Esophagus squamous epithelium (tissue), 5 donors: ENCODE measurements at places on chromosomes 2 and 18. TPM values are rescaled to one million over a fixed set of nuclear protein-coding genes. Genes with fewer than 3 reads are reported as not detected.

- H3K27ac ChIP-seq: no peak overlapping the region
- H3K4me1 ChIP-seq: no peaks in the 10 kb centered on the region
- DNase-seq: no peak
- no peaks in the 10 kb centered on the region for H3K36me3 ChIP-seq
- no peaks in the 10 kb centered on the region for H3K27me3 ChIP-seq
Observed at GRCh38 chr18:7304061-7304370, 73.1 kb downstream of the LRRC30 start.

DNA sequence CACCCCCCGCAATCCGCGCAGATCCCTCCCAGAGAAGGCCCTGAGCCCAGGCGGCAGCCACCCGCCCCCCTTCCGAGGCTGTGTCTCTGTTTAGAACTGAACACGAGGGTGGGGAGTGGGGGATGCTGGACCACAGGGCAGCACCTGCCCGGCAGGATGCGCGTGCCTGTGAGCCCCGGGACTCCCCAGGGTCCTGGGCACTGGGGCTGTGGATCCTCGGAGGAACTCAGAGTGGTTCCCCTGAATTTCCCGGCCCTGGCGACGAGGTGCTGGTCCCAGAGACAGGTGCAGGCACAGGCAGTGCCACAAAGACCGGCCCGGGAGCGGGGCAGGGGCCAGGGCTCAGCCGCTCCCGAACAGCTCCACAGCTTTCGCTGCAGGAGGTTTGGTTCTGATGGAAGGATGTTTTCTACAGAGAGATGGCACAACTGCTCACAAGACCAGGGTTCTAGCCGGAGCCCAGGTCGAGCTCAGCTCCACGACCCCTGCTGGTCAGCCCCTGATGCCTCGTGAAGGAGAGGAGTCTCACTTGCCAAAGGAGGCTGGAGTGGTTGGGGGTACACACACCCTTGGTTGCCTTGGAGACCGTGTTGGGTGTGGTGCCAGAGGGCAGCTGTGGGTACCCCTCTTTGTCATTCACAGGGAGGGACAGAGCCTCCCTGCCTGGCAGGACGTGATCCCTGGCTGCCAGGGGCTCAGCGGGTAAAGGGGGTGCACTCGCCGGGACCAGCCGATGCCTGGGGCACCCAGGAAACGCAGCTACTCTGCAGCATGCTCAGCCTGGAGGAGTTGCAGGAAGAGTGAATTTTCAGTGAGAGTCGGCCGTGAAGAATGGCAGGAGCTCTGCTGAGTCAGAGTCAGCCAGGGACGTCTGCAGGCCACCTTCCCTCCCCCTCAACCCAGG, 4.4 kb upstream of the NEU4 start:
- peaks cover 23% of the 10 kb centered on the region for H3K4me1 ChIP-seq
- peaks cover 6% of the 10 kb centered on the region for H3K27me3 ChIP-seq
- H3K4me3 ChIP-seq: peak overlapping the region; percentile 54
- no peak for DNase-seq
- H3K36me3 ChIP-seq: no peaks in the 10 kb centered on the region

DNA sequence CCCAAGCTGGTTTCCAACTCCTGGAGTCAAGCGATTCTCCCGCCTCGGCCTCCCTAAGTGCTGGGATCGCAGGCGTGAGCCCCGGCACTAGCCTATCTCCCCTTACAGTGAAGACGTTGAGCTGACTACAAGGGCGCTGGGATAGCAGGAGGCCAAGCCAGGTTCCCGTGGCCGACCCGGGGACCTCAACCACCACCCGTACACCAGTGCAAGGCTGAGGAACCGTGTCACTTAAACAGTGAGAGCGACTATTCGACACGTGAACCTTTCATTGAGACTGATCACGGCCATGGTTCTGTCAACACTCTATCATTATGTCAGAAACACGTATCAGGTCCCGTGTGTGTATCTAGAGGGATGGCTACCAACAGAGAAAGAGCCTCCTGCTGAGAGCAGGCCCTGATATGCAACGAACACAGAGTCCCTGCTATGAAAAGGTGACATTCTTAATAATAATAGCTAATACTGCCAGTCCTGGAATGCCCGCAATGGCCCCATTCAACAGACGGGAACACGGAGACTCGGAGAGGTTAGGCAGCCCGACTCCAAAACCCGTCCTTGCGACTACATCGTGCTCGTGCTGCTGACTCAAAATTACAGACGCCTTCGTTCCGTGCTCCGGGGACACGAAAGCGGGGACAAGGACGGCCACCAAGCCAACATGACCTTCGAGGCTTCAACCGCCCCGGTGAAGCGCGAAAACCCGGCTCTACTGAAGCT, 833 bp downstream of the AFG3L2 start:
- H3K27ac ChIP-seq: peak overlapping the region; percentile 96
- H3K4me1 ChIP-seq: peaks cover 24% of the 10 kb centered on the region
- H3K4me3 ChIP-seq: peak overlapping the region; percentile 72
- no peak for DNase-seq
- no peaks in the 10 kb centered on the region for H3K27me3 ChIP-seq

DNA sequence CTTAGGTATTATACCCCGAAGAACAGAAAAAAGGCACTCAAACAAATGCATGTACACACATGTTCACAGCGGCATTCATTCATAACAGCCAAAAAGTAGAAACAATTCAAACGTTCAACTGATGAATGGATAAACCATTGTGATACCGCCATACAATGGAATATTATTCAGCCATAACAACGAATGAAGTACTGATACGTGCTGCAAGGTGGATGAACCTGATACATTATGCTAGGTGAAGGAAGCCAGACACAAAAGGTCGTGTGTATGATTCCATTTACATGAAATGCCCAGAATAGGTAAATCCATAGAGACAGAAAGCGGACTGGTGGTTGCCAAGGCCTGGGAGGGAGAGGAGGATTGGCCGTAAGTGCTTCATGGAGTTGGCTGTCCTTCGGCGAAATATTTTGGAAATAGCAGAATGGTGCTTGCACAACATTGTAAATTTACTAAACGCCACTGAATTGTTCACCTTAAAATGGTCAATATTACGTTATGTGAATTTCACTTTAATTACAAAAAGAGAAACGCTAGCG, 750 bp upstream of the RMP24 start:
- peaks cover 60% of the 10 kb centered on the region for H3K4me1 ChIP-seq
- peak overlapping the region; percentile 69 for H3K4me3 ChIP-seq
- H3K27ac ChIP-seq: peak overlapping the region; percentile 98
- no peak for DNase-seq
- no peaks in the 10 kb centered on the region for H3K36me3 ChIP-seq

- H3K4me3 ChIP-seq: no peak overlapping the region
- no peaks in the 10 kb centered on the region for H3K36me3 ChIP-seq
- H3K4me1 ChIP-seq: peaks cover 11% of the 10 kb centered on the region
Observed at GRCh38 chr2:207284556-207285472, 119.1 kb upstream of the KLF7 start.

GRCh38 chr2:188523919-188524318, 232.2 kb downstream of the GULP1 start:
- H3K27ac ChIP-seq: no peak overlapping the region
- no peak for DNase-seq
- H3K36me3 ChIP-seq: no peaks in the 10 kb centered on the region
- no peaks in the 10 kb centered on the region for H3K27me3 ChIP-seq
- peaks cover 3% of the 10 kb centered on the region for H3K4me1 ChIP-seq
- no peak overlapping the region for H3K4me3 ChIP-seq

- H3K4me1 ChIP-seq: no peaks in the 10 kb centered on the region
- no peak for DNase-seq
- no peak overlapping the region for H3K4me3 ChIP-seq
Observed at GRCh38 chr18:9766740-9767139, 58.6 kb downstream of the RAB31 start.

- no peaks in the 10 kb centered on the region for H3K36me3 ChIP-seq
- H3K4me3 ChIP-seq: no peak overlapping the region
- no peaks in the 10 kb centered on the region for H3K4me1 ChIP-seq
- no peak overlapping the region for H3K27ac ChIP-seq
- no peaks in the 10 kb centered on the region for H3K27me3 ChIP-seq
Observed at GRCh38 chr2:215764441-215765048, 248.8 kb downstream of the MREG start.

- H3K27me3 ChIP-seq: peaks cover 60% of the 10 kb centered on the region
Observed at GRCh38 chr18:4455113-4455811, at the start of gene DLGAP1. Gene DLGAP1, minus strand, starts transcription at chr18:4455307.

GRCh38 chr2:17495590-17495989, 22.6 kb downstream of the RAD51AP2 start:
- no peaks in the 10 kb centered on the region for H3K36me3 ChIP-seq
- no peaks in the 10 kb centered on the region for H3K4me1 ChIP-seq
- no peak overlapping the region for H3K27ac ChIP-seq

DNA sequence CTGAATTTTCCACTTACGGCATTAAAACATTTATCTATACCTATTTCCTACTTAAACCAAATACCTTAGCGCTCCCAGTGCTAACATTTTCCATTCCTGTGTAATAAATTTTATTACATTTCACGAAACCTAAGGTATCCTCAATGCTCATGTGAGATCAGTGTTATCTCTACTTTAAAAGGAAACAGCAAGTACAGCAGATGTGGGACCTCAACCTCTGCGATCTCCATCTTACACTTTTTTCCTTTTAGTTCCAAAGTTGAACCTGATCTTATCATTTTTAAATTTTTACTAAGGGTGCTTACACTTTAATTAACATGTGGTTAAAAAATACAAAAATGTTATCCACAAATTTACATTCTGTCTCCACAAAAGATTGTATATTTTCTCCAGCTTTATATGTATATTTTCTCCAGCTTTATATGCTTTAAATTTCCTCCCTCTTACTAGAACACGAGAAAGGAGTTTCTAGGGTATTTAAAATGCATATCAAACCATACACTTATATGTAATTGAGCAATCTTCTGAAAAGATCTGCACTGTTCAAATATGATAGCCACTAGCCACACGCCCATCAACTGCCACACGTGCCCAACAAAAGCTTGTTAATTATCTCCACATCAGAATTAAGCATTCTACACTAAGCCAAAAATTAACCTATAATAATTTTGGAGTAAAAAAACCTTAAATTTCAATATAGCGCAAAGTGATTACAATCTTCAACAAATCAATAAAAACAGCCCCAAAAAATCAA, 38.1 kb downstream of the MBOAT2 start:
- H3K27me3 ChIP-seq: no peaks in the 10 kb centered on the region
- no peak for DNase-seq
- no peaks in the 10 kb centered on the region for H3K36me3 ChIP-seq
- H3K27ac ChIP-seq: no peak overlapping the region
- H3K4me1 ChIP-seq: no peaks in the 10 kb centered on the region
- no peak overlapping the region for H3K4me3 ChIP-seq

DNA sequence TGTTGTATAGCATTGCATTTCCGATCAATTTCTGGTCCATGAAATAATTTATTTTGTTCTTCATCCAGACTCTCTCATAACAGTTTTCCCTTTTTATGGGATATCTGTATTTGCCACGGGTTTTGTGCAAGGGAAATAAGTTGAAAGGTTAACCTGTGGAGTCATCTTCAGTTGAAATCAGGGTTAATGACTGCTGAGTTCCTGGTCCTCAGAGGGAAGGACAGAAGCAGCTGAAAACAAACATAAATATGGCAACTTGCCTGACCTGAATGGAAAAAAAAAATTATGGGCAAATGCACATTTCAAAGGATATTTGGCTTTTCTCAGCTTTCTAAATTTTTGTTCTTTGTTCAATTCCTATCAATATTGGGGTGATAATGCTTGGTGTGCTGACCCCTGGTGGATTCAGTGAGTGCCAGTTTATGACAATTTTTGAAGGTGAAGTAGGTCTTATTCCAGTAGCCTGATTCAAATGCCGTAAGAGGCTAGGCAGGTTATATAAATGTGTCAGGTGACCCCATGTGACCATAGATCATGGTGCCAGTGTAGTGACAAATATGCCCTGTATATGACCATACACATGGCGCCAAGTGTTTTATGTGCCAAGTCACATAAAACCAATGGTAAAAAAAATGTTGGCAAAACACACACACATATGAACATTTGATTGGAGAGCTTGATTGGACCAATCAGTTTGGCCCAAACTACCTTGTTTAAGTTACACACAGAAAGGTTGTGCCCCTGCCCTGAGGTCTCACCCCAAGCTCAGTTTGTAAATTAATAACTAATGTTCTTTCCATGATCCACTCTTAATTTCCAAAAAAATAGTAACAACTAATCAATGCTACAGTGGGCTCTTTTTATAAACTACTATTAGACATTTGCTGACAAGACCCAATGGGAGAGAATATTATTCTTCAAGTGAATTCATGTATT, 47.6 kb upstream of the FAM124B start:
- DNase-seq: no peak
- H3K27ac ChIP-seq: no peak overlapping the region
- peaks cover 6% of the 10 kb centered on the region for H3K4me1 ChIP-seq
- no peak overlapping the region for H3K4me3 ChIP-seq

GRCh38 chr2:214410918-214411554, at the start of gene VWC2L:
Gene VWC2L, plus strand, starts transcription at chr2:214411054. Its CDS starts 3,140 bp downstream, at chr2:214414194.
- no peak within 1 kb of the TSS for H3K4me3 ChIP-seq
- H3K36me3 ChIP-seq: no peaks in the 10 kb centered on the region
- H3K4me1 ChIP-seq: no peaks in the 10 kb centered on the region
- H3K27me3 ChIP-seq: no peaks in the 10 kb centered on the region

DNA sequence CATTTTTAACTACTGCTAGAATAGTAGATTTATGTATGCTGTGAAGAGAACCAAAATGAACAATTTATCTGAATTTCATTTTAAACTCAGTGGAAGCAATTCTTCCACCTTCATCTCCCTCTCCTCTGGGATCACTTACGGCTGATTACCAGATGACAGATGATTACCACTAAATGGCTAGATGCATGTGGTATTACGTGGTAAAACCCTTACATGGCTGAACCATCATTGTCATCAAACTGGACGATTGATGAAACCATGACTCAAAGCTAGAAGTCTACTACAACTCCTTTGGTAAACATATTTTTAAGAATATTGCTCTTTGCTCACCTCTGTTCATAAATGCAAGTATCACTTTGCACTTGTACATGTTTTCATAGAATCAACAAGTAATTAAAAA, 48.5 kb upstream of the DOCK10 start:
- no peaks in the 10 kb centered on the region for H3K27me3 ChIP-seq
- no peak for DNase-seq
- H3K4me1 ChIP-seq: no peaks in the 10 kb centered on the region
- H3K36me3 ChIP-seq: no peaks in the 10 kb centered on the region

GRCh38 chr2:130797493-130798435, 39.0 kb upstream of the ARHGEF4 start:
- no peaks in the 10 kb centered on the region for H3K36me3 ChIP-seq
- H3K27me3 ChIP-seq: no peaks in the 10 kb centered on the region
- H3K4me3 ChIP-seq: peak overlapping the region; percentile 60
- peak; percentile 33 for DNase-seq
- H3K27ac ChIP-seq: peak overlapping the region; percentile 94
- H3K4me1 ChIP-seq: peaks cover 22% of the 10 kb centered on the region

DNA sequence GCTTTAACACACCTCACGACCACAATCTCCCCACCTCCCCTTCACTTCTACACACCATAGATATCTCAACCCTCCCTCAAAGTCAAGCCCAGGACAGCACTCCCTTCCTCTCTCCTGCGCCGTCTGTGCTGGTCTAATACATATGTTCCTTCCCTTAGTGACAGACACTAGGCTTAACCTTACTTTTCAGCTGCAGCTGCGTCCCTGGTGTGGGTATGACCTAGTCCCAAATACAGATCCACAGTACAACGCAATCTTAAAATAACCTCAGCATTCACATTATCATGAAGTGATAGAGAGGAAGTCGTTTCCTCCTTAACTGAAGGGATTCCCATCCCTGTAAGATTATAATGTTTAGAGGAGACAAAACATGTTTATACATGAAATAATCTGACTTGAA, 192.7 kb upstream of the TANK start:
- DNase-seq: no peak
- no peaks in the 10 kb centered on the region for H3K36me3 ChIP-seq
- no peaks in the 10 kb centered on the region for H3K4me1 ChIP-seq

The TNP1 gene
- total RNA-seq: not detected

The RSAD2 gene
- 1.1 TPM for total RNA-seq

The SERPINB10 gene
- total RNA-seq: not detected

The SLC4A5 gene
- 0.62 TPM for total RNA-seq

The FAM237A gene
- not detected for total RNA-seq

The SPATA3 gene
- not detected for total RNA-seq

The CPO gene
- total RNA-seq: not detected
